GM18507 (cell line): ENCODE measurements at places on chromosomes 6 and 20.

- no peak for DNase-seq
These were observed 16.7 kb upstream of the ZFAND3 start for GRCh38 chr6:37802810-37803209.

GRCh38 chr6:137136065-137136464 lies 37.4 kb downstream of the IL22RA2 start:
- no peak for DNase-seq

GRCh38 chr6:85429346-85429745 lies 20.5 kb upstream of the NT5E start:
- DNase-seq, result no peak

DNA sequence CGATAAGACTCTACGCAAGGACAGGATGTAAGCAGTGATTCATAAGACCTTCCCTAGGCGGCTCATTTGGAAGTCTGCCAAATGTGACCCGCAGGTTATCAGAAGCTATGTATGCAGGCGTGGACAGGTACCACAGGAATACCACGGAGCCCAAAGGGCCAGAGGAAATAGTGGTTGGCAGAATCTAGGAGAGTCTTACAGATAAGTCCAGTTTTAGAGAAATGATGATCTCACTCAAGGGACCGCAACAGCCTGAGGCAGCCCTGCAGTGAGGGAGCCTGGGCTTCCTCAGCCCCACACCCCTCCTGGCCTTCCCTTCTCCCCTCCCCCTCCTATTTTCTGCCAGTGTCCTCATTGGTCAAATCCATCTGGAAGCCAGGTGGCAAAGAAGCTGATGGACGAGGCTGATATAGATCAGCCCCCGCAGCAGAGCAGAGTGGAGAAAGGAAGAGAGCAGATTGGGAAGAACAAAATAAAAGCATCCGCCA lies 110.6 kb downstream of the FNDC1 start:
- DNase-seq, result no peak

- DNase-seq, result no peak
These were observed 11.4 kb downstream of the FOXS1 start for GRCh38 chr20:31833931-31834521.

- DNase-seq, result no peak
These were observed 61.6 kb downstream of the PSMG4 start for GRCh38 chr6:3320238-3320811.

DNA sequence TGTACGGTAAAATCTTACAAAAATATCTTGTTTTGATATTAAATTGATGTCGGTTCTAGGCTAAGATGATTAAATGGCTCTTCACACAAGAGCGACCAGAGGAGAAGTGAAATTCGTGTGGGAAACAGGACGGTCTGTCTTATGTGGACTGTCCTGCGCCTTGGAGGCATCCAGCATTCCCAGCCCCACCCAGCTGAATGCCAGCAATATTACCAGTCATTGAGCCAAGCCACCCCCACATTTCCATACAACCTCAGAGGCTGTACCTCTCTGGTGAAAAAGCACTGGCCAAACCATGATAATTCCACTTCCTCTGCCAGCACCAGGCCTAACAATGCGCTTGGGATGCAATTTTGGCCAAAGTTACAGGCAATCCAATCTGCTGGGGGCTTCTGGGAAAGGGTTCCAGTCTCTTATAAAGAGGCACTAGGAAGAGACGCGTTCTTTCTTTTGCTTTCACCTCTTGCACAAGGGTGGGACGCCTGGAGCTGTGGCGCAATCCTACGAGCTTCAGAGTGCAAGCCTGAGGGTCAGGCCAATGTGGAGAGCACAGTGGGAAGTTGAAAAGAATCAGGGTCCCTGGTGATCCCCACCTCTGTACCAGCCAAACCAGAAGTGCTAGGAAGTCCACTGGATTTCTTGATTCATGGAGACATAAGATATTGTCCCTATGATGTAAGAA lies 213.1 kb downstream of the PREX1 start:
- DNase-seq, result no peak

DNA sequence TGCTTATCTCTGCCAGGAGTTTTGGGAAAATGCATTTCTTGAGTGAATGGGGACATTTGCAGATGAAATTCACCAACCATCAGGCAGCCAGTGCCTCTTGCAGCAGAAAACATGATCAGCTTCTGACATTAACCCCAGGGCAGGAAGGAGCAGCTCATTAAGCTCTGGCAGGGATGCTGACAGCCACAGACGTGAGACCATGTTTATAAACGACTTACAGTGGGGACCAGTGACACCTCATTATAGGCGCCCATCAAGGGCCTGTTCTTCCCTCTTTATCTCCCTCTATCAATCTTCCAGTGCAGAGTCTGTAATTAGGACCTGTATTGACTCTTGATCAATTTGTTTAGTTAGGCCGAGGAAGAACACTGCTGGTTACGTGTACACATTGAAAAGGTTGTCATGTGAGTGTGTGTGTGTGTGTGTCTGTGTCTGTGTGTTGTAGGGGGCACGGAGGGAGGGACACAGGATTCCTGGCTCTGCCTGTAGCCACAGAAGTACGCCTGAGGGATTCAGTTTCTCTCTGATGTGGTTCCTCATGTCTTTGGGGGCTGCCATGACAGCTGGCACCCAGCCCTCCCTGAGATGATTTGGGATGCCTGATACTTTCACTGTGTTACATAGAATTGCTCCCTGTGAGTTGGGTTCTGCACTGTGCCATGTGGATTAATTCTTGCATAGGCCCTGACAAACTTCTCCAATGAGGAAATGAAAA lies 428.4 kb upstream of the CHD6 start:
- DNase-seq, result no peak

- no peak for DNase-seq
These were observed 58.1 kb downstream of the C6orf58 start for GRCh38 chr6:127635091-127635490.

DNA sequence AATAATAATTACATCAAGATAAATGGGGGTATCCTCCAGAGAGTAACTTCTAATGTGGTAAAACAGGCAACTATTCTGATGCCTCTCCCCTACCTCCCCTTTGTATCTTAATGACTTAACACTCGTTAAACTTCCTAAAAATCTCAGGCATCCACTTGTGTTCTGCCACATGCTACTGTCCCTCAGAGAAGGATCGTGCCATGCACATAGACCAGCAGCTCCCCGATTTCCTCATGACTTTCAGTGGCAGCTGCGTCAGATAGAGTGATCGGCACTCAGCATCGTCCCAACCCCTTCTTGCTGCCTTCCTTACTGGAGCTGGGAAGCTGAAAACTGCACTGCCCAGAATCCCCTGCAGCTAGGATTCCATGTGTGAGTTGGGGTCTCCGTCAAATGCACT lies 32.1 kb downstream of the RIPOR2 start:
- no peak for DNase-seq

- DNase-seq, result no peak
These were observed 13.4 kb downstream of the ENPP1 start for GRCh38 chr6:131821010-131821807.

DNA sequence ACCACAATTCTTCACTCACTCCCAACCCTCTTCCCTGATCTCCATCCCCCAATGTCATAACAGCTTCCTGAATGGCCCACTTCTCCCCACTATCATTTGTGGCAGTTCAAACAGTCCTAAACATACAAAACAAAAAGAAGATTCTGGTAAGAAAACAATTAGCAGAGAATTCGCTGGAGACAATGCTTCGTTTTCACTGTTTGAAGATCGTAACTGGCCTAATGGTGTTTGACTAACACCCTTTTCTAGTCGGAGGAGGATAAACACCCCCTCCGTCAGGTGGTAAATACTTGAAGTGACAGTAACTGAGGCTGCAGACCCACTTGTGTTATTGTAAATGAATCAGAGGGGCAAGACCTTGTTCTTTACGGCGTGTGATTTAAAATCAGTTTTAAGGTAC lies 3.8 kb downstream of the EYA2 start:
- no peak for DNase-seq

GRCh38 chr20:6108330-6108729 lies 14.5 kb downstream of the FERMT1 start:
- no peak for DNase-seq

DNA sequence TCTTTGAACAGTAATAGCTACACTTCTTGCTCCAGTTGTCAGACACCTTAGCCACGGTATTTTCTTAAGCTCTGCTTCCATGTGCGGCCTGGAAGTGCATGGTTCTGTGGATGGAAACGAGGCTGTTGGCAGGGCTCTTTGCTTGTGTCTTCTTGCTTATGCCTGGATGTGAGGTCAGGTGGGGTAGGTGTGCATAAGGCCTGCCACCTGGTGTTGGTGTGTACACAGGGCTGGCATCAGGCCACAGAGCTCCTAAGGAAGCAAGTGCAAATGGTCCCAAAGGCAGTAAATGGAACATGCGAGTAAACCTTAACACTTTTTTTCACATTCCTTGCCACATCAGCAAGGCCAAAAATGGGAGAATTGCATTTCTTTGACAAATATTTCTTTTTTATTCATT lies 158.1 kb upstream of the GMDS start:
- no peak for DNase-seq

GRCh38 chr6:57216235-57217101 lies 5.6 kb downstream of the RAB23 start:
- no peak for DNase-seq

GRCh38 chr6:47267301-47267700 lies 42.4 kb downstream of the TNFRSF21 start:
- no peak for DNase-seq

- DNase-seq, result no peak
These were observed at the start of gene RIN2 for GRCh38 chr20:19758133-19758500. Gene RIN2, plus strand, starts transcription at chr20:19758258. Its CDS starts 131,344 bp downstream, at chr20:19889602.

DNA sequence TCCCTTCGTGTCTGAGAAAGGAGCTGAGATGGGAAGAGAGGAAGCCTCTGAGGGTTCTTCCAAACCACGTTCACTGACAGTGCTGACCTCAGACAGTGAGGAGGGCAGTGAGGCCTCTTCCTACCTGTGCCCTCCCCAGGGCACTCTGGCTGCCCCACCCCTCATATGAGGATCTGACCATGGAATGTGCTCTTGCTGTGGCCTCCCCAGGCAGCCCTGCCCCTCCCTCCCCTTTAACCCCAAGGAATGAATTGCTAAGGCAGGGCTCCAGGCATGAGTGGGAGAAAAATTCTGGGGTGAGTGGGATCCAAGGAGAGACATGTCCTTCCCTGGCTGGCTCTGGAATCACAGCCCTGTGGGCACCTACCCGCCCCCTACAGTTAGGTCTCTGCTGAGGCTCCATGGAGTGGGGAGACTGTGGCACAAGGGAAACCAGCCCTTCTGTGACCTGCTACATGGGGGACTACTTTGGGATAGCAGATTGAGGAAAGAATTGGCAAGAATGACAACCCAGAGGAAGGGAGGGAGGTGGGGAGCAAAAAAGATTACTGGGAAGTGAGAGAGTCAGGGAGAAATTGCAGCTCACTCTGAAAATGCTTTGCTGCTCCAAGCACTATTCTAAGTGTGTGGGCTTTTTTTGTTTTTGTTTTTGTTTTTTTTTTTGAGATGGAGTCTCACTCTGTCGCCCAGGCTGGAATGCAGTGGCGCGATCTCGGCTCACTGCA lies 29.4 kb downstream of the TNXB start:
- no peak for DNase-seq

- DNase-seq, result no peak
These were observed 5.3 kb downstream of the NFYA start for GRCh38 chr6:41078101-41078500.

DNA sequence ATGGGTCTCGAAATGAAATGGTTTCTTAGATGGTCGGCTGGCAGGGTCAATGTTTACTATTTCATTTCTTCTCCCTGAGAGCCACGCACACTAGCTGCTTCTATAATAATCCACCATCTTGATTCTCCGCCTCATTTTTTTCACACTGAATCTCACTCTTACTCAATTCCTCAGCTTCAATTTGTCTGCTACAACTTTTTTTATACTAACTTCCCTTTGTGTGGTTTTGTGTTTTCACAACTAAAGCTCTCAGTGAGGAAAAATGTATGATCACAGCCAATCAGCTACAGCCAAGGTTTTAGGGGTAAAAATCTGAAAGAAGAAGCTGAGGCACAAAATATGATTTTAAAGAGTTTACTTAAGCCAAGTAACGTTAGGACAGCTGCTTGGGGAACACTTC lies 1309.4 kb downstream of the EPHA7 start:
- no peak for DNase-seq

DNA sequence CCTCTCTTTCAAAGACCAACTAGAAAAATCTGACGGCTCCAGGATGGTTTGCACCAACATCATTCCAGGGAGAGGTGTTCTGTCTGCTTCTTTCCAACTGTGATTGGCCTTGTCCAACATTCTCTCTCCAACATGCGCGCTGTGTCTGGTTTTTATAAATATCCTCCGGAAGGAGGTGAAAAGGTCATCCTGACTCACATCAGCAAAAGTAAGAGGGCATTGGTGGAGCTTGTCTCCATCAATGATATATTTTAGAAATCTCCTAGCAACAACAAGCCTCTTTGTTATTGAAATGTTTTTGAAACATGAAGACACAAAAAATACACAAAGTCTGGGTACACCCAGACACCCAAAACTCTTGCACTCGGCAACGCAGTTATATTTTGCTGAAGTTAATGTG lies 475.3 kb upstream of the JARID2 start:
- no peak for DNase-seq

DNA sequence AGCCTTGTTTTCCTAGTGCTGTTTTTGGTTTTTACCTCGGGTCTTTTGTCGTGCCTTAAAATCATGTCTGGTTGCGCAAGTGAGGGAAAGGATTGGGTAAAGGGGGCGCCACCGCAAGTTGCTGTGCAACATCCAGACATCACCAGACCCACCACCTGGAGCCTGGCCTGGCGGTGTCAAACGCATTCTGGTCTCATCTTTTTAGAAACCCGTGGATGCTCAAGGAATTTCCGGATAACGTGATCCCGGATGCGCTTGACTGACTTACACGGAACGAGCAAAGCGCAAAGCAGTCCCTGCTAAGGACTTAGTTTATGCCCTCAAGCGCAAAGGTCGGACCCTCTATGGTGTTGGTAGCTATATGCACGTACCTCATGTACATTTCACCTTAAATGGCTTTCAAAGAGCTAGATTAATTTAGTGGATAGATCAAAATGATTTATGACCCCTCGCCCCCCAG lies 105.2 kb downstream of the OR2B2 start:
- DNase-seq, result no peak

- DNase-seq, result no peak
These were observed 225.9 kb downstream of the SMOC2 start for GRCh38 chr6:168666699-168667427.

DNA sequence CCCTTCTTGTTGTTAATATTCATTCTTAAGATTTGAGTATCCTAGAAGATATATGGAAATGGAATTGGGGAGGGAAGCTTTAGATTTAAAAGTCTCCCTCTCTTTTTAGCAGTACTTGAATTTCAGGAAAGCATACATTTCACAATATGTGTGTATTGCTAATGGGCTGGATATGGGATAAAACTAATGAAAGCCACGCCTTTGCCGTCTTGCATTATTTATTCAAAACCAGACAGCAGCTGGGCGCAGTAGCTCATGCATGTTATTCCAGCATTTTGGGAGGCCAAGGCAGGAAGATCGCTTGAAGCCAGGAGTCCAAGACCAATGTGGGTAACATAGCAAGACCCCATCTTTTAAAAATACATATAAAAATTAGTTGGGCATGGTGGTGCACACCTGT lies 121.6 kb upstream of the TIAM2 start:
- DNase-seq, result no peak
